ENCODE measurements at places on chromosomes 5 and 9.

- no peak for DNase-seq
Measured at GRCh38 chr9:7783635-7784063, 15.9 kb downstream of the DMAC1 start.

DNA sequence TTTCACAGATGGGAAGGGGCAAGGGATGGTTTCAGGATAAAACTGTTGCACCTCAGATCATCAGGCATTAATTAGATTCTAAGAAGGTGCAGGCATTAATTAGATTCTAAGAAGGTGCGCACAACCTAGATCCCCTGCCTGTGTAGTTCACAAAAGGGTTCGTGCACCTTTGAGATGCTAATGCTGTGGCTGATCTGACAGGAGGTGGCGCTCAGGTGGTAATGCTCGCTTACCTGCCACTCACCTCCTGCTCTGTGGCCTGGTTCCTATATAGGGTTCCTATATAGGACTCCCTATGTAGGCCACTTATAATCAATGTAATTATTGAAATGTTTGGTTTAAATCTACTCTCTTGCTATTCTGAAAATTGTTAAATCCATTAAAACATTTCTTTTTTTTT is 171.0 kb downstream of the MSX2 start:
- DNase-seq = no peak

GRCh38 chr5:158837908-158838307 is 261.8 kb downstream of the EBF1 start:
- no peak for DNase-seq

GRCh38 chr5:180438785-180439780 is 55.1 kb upstream of the CNOT6 start:
- DNase-seq = no peak

DNA sequence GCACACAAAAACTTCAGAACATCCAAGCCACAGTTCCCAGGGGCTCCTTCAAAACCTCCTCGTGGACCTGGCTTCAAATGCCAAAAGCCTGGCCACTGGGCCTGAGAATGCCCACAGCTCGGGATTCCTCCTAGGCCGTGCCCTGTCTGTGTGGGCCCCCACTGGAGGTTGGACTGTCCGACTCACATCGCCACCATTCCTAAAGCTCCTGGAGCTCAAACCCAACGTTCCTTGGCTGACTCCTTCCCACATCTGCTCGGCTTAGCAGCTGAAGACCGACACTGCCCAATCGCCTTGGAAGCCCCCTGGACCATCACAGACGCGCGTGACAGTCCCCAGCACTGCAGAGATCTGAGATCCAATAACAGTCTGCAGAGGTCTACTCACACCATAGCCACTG is 7.7 kb downstream of the SIT1 start:
- DNase-seq = no peak

DNA sequence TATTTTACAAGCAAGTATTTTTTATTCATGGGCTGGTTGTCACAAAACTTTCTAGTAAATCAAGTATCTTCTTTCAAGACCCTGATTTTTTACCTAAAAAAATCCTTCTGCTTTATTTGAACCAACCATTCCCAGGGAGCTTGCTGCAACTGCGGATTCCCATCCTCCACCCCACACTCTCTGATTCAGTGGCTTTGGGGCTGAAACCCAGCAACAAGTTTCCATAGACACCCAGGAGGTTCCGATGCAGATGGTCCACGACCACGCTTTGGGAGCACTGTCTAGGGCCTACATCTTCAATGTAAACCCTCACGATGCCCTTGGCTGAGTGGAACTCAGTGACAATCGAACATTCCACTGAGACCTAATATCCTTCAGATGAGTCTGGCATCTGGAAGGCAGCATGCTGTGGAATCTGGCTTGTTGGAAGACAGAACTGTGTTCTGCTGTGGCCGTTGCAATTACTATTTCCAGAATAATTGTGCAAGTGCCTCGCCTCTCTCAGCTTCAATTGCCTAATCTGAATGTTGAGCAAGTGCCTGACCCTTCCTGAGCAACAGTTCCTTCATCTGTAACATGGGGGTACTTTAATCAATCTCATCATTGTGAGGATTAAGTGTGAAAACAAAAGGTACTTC is 105.1 kb downstream of the INSYN2B start:
- no peak for DNase-seq

DNA sequence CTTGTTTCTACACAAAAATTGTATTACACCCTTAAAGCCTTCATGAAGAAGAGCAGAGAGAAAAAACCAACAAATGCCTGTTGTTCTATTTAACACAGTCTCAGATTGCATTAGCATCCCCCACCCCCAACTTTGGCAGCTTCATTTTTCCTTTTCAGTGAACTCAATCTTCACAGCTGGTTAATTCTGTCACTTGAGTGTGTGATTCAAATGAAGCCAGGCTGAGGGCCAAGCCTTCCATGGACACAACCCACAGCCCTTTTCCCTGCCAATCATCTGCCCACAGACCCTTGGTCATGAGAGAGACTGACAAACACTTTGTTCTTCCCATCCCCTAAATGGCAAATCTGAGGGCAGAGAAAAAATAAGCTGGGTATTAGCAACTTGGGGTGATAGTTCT is 217.5 kb upstream of the NMUR2 start:
- no peak for DNase-seq

DNA sequence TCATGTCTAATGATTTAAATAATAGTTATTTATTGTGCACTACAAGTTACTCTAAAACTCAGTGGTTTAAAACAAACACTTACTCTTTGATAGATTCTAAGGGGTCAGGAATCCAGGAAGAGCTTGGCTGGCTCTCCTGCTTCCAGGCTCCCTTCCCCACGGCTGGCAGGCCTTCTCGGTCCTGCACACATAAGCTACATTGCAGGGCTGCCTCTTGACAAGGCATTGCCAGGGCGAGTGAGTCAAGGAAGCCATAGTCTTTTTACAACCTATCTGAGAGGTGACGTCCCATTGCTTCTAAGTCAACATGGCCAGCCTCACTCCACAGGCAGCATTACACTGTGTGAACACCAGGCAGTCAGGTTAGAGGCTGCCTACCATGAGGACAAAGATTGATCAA is 119.8 kb downstream of the AUH start:
- no peak for DNase-seq

DNA sequence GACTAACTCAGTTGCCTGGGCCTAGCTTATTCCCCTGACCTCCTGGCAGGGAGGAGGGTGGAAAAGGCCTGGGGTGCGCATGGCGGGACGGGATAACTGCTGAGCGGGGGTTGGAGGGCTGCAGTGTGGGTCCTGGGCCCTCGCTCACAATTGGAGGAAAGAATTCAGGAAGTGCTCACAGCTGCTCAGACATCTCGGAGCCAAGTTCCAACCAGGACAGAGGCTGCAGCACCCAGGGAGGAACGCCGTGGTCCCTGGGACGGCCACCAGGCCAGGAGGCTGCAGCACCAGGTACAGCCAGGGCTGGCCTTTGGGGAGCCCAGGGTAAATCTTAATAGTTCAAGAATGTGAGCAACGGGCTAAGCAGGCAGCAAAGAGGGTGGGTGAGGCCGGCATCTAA is at the start of gene SPAAR:
TSS of gene SPAAR (plus strand) at position 217 of the 400 bp plus-strand sequence. CDS start 974 bp downstream, outside the sequence.
- DNase-seq = no peak

GRCh38 chr9:15831384-15831783 is 278.5 kb downstream of the CCDC171 start:
- DNase-seq = no peak

Data from stimulated activated CD8-positive, alpha-beta memory T cell treated with anti-CD3 and anti-CD28 coated beads, Interleukin-15, amount 100 ng/mL, for 4 hours (primary cell).